ENCODE measurements at places on chromosomes 2 and 18. TPM values are rescaled to one million over a fixed set of nuclear protein-coding genes. Genes with fewer than 3 reads are reported as not detected.

Gene MAPRE2
- 1.7 TPM for total RNA-seq

Gene GPR35
- total RNA-seq: 0.85 TPM

Gene MLPH
- total RNA-seq: 1.4 TPM

Gene ACMSD
- not detected for total RNA-seq

Gene IL1F10
- total RNA-seq: 0.34 TPM

Gene SLC9A4
- total RNA-seq: not detected

Gene MYL1
- total RNA-seq: not detected

Gene ACADL
- 1.00 TPM for total RNA-seq

Gene TBR1
- total RNA-seq: not detected

Gene ANAPC1
- total RNA-seq: 74.8 TPM

Gene CNDP2
- total RNA-seq: 182 TPM

Gene RTP5
- total RNA-seq: not detected

Gene TUBA3E
- not detected for total RNA-seq

Gene AKAIN1
- total RNA-seq: not detected

Gene CDC42EP3
- 53.9 TPM for total RNA-seq

Gene TRPM8
- not detected for total RNA-seq

Gene MAL
- 4.1 TPM for total RNA-seq

Gene ATG4B
- total RNA-seq: 39.6 TPM

Gene CCDC85A
- not detected for total RNA-seq

Gene MAPK4
- total RNA-seq: under 0.01 TPM

Gene RPRD1A
- total RNA-seq: 105 TPM

Gene UGT1A3
- total RNA-seq: not detected

Gene LAMA1
- total RNA-seq: 5.1 TPM

Gene GPC1
- total RNA-seq: 74.5 TPM

Gene GPAT2
- total RNA-seq: under 0.01 TPM

Gene LHCGR
- total RNA-seq: not detected

Gene DPP10
- total RNA-seq: not detected

Gene LGALSL
- total RNA-seq: 17.7 TPM

Gene CKAP2L
- 0.07 TPM for total RNA-seq
